ENCODE measurements at places on chromosomes 12 and 14.

DNA sequence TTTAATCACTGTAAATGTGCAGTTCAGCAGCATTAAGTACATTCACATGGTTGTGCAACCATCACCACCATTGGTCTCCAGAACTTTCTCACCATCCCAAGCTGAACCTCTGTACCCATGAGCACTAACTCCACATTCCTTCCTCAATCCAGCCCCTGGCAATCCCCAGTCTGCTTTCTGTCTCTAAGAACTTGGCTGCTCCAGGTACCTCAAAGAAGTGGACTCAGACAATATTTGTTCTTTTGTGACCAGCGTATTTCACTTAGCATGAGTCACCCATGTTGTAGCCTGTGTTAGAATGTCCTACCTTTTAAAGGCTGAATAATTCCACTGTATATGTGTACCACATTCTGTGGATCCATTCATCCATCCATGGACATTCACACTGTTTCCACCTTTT is 64.6 kb downstream of the SLC24A4 start:
- DNase-seq, result no peak

GRCh38 chr14:95287176-95287754 is 32.4 kb downstream of the CLMN start:
- no peak for DNase-seq

GRCh38 chr12:119857041-119857591 is 20.0 kb downstream of the CIT start:
- DNase-seq, result no peak

GRCh38 chr14:99790201-99790977 is 2.8 kb upstream of the EML1 start:
- DNase-seq, result no peak

DNA sequence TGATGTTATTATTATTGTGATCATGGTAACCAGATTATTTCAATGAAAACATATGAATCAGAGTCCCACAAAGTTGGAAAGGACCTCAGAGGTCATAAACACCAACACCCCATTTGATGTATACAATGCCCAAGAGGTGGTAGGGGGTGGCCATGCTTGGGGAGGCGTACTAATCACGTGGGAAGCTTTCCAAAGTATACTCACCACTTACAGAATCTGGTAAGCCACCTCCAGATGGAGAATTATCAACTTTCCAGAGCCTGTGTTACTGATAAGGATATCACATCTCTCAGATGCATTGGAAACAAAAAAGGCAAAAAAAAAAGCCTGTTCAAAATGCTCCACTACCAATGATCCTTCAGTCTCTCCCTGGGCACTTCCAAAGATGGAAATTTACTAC is 8.4 kb downstream of the DAD1 start:
- DNase-seq, result peak; percentile 77

GRCh38 chr12:108394196-108394595 is 55.1 kb upstream of the CMKLR1 start:
- DNase-seq, result no peak

DNA sequence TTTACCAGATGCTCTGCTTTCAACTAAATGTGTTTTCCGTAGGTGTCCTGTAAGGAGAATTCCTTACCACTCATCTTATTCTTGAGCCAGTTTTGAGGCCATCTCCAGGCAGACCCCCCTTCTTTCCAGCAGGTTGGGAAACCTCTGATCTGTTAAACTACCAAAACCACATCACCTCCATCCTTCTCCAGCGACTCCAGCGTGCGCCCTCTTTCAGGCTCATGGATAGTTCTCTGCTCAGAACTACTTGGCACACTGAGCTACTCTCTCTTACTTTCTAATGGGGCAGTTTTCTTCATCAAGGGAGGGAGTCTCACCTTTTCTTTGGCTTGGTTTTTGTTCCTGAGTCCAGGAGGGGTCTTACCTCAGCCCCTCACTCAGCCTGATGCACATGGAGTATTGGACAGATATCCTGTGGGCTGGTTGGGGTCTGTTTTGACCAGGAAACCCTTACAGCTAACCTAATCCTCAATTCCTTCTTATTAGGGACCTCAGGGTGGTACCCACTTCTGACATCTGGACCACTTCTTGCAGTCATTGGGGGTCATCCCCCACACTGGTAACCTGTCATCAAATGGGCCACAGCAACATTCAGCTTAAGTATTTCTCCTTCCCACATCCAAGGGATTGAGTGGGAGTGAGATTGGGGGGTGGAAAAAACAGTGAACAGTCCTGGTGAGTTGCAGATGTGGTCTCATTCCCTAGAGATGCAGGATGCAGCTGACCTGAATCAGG is 5.2 kb downstream of the DHRS2 start:
- no peak for DNase-seq

GRCh38 chr12:127942981-127943380 is 324.0 kb upstream of the TMEM132C start:
- DNase-seq, result no peak

GRCh38 chr12:87793131-87793530 is 236.1 kb downstream of the C12orf50 start:
- DNase-seq, result no peak

DNA sequence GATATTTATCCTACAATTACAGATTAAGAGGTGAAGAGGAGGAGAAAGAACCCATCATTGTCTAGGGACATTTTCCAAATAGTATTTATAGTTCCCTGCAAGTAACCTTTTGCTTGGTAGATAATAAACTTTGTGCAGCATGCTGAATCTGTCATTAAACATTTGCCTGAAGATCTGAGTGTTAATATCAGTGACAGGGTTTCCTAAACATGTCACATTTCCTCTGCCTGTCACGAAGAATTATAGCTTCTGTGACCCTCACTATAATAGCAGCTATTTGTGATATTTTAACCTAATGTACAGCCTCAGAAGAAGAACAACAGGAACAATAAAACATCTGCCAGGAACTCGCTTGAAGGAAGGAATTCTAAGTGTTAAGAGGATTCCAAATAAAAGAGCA is 350.3 kb downstream of the GXYLT1 start:
- no peak for DNase-seq

DNA sequence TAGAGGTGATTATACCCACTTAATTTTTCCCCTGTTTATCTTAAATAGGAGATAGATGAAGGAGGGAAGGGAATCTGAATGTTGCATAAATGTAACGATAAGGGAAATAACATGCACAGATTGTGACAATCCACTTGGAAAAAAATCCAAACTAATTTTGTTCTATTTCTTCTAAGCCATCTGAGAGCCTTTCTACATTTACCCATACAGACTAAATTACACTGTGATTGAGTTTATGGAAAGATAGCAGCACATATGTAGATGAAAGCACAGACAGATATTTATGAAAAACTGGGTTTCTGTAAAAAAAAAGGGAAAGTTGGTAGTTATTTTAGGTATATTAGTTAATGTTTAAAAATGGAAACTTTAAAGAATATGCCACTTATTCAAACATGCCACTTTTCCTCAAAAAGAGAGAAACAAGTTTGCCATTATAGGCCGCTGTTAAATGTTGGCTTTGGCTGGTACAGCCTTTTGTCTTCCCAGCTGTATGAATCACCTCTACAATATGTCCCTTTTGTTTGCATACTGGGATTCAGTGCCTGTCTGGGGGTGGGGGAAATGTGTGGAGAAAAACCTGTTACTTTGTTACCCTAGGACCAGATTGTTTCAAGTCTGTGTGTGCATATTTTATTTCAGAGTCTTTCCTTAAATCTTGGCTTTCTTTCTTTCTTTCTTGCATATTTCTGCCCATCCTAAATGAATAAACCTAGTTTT is 470.2 kb upstream of the LMO3 start:
- no peak for DNase-seq

- DNase-seq, result no peak
These were observed 223.8 kb downstream of the EFCAB11 start for GRCh38 chr14:89730687-89731086.

GRCh38 chr12:46832130-46832704 is 6.4 kb upstream of the SLC38A4 start:
- DNase-seq, result no peak

DNA sequence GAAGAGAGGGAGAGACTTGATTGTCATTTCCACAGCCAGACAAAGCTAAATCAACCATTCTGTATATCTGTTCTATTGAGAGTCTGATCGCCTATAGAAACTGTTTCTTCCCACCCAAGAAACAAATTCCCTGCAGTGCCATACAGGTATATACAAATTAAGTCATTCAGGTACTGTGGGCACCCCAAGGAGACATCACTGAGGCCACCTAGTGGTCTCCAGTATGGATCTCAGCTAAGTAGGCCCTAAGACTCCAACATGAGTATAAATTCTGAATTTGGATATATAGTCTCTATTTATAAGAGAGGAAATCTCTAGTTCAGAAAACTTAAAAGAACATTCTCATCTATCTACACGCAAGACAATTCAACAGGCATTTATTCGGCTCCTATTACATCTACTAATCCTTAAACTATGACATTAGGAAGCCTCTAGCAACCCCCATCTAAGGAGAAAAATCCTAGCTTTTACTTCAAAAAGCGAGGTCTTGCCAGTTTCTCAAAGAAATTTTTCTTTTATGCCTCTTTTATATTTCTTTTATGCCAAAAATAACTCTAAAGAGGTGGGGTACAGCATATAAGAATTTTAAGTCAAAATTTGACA is 62.6 kb downstream of the DCAF5 start:
- peak; percentile 7 for DNase-seq

GRCh38 chr12:34290381-34290995 is 268.2 kb downstream of the ALG10 start:
- DNase-seq, result no peak

DNA sequence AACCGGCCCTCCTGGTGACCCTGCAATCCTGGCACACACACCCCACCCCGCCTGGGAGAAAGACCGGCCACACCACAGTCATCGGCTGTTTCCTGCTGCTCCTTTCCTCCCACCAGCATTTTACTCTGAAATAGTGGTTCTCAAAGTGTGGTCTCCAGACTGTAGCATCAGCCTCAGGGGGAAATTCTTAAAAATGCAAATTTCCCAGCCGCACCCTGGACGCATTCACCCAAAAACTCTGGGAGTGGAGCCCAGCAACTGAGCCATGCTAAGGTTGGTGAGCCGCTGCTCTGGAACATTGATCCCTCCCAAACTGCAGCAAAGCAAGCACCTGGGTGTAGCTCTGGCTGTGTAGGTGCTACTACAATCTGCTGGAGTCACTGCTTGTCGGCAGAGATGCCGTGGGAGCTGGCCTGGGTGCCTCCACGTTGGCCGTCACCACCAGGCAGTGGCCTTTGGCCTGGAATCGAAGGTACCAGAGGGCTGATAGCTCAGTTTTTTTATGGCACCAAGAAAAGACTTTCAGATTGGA is 38.4 kb upstream of the BCL2L14 start:
- no peak for DNase-seq

DNA sequence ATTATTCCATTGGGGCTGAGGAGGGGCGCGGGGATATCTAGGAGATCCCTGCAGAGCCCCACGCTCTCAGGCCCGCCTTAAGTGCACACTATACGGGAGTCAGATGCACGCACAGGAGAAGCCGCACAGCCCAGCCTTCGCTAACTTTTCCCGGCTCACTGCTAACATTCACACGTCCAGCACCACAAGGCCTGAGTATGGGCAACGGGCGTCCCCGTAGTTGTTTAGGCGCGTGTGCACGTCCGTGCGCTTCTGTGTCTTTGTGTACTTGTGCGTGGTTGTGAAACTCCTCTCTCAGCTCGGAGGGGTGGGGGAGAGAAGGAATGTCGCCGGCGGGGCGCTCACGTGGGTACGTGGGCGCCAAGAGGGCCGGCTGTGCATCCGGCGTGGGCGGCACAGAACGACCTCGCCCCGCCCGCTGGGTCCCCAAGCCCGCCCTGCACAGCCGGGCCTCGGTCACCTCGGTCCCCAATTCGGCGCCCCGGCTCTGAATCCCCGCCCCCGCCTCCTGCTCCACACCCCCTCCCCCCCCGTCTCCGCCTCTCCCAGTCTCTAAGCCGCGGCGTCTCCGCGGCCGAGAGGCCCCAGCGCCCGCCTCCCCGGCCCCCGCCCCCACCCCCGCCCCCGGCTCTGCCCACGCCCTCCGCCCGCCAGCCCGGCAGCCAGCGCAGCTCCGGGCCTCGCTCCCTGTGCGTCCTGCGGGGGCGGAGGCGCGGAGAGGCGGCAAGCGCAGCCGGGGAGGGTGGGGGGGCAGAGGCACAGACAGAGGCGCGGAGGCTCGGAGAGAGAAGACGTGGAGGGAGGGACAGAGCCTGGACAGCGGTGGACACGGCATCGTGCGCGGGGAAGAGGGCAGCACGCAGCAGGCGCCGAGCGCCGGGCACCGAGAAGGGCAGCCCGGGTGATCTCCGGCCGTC is at the start of gene NAB2:
Gene NAB2 (plus strand): TSS at position 761 of the 917 bp plus-strand sequence. CDS start 158 bp downstream, outside the sequence.
- DNase-seq, result peak; percentile 96

- DNase-seq, result no peak
These were observed 360.4 kb downstream of the ATP23 start for GRCh38 chr12:58301730-58302122.

DNA sequence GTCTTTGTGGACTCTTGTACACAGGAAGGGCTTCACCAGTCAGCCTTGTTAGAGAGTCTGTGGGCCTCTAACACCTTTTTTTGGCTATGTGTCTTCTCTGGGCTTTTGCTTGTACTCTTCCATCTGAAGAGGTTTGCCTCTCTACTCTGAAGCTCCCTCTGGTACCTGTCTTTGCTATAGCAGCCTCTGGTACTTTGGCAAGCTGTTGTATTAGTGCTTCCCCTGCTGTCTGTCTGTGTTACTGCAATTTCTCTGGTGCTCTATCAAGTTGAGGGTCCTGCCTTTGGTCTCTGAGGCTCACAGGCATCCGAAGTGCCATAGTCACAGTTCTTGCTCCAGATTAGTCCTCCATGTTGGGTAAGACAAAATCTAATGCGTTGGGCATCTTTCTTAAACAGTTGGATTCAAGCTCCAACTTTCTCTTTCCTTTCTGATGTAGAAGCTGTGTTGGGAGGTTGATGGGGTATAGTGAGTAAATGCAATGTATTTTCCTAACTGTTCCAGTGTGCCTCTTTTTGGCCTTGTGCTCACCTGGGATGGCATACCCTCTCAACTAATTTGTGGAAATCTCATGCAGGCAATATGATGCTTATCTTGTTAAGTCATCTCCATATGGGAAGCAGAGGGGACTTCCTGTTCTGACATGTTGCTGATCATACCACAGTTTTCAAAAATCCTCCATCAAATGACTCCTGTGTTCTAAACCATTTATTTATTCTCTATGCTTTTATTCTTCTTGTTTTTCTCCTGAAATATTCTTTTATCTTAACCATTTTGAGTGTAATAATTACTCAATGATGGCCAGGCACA is 88.8 kb downstream of the ATF7IP start:
- DNase-seq, result peak; percentile 56

GRCh38 chr14:71824816-71825215 is 107.4 kb upstream of the RGS6 start:
- no peak for DNase-seq

GRCh38 chr12:108547686-108548085 is 13.3 kb downstream of the SART3 start:
- DNase-seq, result no peak

- DNase-seq, result no peak
These were observed 18.4 kb downstream of the POU6F1 start for GRCh38 chr12:51199366-51199945.

- DNase-seq, result peak; percentile 78
These were observed 56.0 kb downstream of the PLEKHG3 start for GRCh38 chr14:64760146-64760755.

GRCh38 chr12:7217475-7218069 is 28.1 kb downstream of the PEX5 start:
- DNase-seq, result no peak

GRCh38 chr12:58576081-58576480 is 344.2 kb downstream of the LRIG3 start:
- DNase-seq, result no peak
